ENCODE measurements at places on chromosomes 4 and X.

GRCh38 chrX:10636851-10637250, 16.5 kb upstream of the MID1 start:
- DNase-seq = no peak

GRCh38 chr4:133157460-133158160, 8.5 kb downstream of the PCDH10 start:
- DNase-seq = no peak

DNA sequence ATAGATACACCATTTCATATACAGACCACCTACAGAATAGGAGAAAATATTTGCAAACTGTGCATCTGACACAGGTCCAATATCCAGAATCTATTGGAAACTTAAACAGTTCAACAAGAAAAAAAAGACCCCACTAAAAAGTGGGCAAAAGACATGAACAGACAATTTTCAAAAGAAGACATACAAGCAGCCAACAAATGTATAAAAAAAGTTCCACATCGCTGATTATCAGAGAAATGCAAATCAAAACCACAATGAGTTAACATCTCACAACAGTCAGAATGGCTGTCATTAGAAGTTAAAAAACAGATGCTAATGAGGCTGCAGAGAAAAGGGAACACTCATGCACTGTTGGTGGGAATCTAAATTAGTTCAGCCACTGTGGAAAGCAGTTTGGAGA, 36.8 kb downstream of the KIAA0232 start:
- DNase-seq = no peak

DNA sequence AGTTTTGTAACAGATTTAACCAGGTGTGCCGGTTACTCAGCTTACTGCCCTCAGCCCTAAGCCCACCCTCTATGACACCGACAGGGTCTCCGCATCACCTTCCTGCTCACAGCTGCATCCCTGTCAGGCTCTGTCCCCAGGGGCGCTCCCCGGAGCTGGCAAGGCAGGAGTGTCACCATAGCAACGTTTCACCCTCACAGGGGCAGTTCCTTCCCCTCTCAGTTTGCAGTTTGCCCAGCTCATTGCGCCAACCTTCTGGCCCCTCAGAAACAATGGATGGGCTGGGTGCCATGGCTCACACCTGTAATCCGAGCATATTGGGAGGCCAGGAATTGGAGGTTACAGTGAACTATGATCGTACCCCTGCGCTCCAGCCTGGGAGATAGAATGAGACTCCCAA, 42.6 kb downstream of the RGS12 start:
- no peak for DNase-seq

GRCh38 chr4:53763813-53764597, 172.7 kb upstream of the LNX1 start:
- no peak for DNase-seq

All from SIG-M5 (cell line).